ENCODE measurements at places on chromosomes 1 and 21. TPM values are rescaled to one million over a fixed set of nuclear protein-coding genes. Genes with fewer than 3 reads are reported as not detected.
A peak's percentile ranks its signal among the peaks of the same experiment; 100 is the strongest.

The KCNJ9 gene
- not detected for total RNA-seq

The NCF2 gene
- 5.9 TPM for total RNA-seq

The POGK gene
- 51.4 TPM for total RNA-seq

The LCE1A gene
- total RNA-seq = not detected

The COL9A2 gene
- 22.3 TPM for total RNA-seq

The CD5L gene
- not detected for total RNA-seq

The XCL1 gene
- 16.4 TPM for total RNA-seq

The CFAP107 gene
- not detected for total RNA-seq

The ZBTB40 gene
- 20.0 TPM for total RNA-seq

The CNR2 gene
- not detected for total RNA-seq

The SELENON gene
- 5.3 TPM for total RNA-seq

The PWP2 gene
- total RNA-seq = 11.9 TPM

DNA sequence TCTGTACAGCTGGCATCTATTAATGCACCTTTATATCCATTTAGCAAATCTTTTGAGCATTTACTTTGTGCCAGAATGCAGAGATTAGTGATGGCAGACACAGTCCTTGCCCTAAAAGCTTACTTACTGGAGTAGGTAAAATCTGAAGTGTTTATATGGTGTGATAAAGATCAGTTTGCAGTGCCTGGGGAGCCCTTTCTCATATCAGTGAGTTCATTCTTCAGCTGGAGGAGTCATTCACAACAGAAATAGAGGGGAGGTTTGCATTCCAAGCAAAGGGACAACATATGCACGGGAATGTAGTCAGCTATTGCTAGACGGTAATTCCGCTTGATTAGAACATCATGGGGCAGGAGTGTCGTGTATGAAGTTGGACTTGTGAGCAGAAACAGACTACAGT is 8.4 kb downstream of the SLC35F3 start:
- H3K4me1 ChIP-seq = no peaks in the 10 kb centered on the region
- H3K36me3 ChIP-seq = no peaks in the 10 kb centered on the region
- DNase-seq = no peak
- no peaks in the 10 kb centered on the region for H3K27me3 ChIP-seq

DNA sequence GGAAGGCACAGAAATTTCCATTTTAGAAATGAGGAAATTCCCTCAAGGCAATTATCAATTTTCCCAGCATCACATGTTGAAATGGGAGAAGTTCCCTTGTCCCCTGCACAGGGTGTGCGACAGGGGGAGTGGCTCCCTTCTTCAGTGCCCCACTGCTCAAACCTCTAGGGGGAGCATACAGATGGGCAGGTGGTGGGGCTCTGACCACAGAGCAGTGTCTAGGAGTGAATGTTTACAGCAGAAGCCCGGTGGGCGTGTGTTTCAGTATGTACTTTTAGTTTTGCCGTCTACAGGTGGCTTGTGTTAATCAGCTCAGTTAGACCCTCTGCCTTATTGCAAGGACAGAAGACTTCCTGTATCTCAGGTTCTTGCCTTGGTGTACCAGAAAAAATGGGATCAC is 493.7 kb upstream of the PLXNA2 start:
- H3K36me3 ChIP-seq = no peaks in the 10 kb centered on the region
- no peak overlapping the region for H3K4me3 ChIP-seq
- peaks cover 6% of the 10 kb centered on the region for H3K4me1 ChIP-seq
- no peak overlapping the region for H3K27ac ChIP-seq

DNA sequence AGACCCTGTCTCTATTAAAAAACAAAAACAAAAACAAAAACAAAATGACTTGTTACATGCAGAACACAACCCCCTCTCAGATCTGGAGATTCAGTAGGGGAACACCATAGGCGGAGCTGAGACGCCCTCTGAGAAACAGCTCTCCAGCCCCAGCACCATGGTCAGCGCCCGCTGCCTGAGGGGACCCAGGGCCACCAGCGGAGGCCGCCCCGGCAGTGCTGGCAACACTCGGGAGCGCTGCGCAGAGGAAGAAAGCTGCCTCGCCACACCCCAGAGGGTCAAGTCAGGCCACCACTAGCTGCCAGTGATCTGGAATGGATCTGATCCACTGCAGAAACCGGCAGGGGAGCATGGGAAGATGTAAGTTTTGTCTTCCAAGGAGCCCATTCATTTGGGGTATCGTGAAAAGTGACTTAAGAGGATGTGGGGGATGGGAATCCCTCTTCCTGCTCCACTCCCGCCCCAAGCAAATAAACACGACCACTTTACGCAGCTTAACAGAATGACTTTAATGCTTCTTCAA is 3.1 kb downstream of the ACTA1 start:
- no peak for DNase-seq
- peak overlapping the region; percentile 75 for H3K27ac ChIP-seq
- peaks cover 79% of the 10 kb centered on the region for H3K27me3 ChIP-seq
- peaks cover 4% of the 10 kb centered on the region for H3K36me3 ChIP-seq
- H3K4me1 ChIP-seq = peaks cover 8% of the 10 kb centered on the region
- H3K4me3 ChIP-seq = peak overlapping the region; percentile 64

DNA sequence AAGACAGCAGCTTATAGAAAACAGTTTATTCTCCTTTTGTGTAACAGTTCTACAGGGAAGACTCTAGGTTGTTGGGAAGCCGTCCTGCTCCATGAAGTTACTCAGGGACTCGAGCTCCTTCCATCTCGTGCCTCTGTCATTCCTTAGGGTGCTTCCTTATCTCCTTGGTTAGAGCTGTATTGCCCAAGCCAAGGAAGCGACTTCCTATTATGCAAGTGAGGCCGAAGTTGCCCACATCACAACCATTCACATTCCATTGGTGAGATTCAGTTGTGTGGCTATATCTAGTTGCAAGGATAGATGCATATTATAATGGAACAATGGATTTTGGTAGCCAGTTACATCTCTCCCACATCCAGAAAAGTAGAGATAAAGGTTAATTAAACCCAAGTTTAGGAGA is 9.0 kb downstream of the GSTM5 start:
- no peak overlapping the region for H3K4me3 ChIP-seq
- no peaks in the 10 kb centered on the region for H3K4me1 ChIP-seq
- no peak overlapping the region for H3K27ac ChIP-seq
- DNase-seq = no peak
- no peaks in the 10 kb centered on the region for H3K36me3 ChIP-seq

DNA sequence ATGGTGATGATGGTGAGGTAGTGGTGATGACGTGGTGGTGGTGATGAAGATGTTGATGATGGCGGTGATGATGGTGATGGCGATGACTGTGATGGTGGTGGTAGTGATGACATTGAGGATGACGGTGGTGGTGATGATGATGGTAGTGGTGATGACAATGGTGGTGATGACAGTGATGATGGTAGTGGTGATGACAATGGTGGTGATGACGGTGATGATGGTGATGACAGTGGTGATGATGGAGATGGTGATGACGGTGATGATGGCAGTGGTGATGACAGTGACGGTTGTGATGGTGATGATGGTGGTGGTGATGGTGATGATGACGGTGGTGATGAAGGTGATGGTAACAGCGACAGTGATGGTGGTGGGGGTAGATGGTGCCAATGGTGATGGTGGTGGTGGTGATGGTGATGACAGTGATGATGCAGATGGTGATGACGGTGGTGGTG is 39.4 kb downstream of the FAAP20 start:
- no peak overlapping the region for H3K27ac ChIP-seq
- H3K4me3 ChIP-seq = no peak overlapping the region
- H3K4me1 ChIP-seq = no peaks in the 10 kb centered on the region
- H3K27me3 ChIP-seq = no peaks in the 10 kb centered on the region
- no peaks in the 10 kb centered on the region for H3K36me3 ChIP-seq
- DNase-seq = no peak

GRCh38 chr1:180854456-180854855 is 58.2 kb upstream of the KIAA1614 start:
- H3K4me1 ChIP-seq = peaks cover 14% of the 10 kb centered on the region
- no peak overlapping the region for H3K27ac ChIP-seq
- H3K36me3 ChIP-seq = peaks cover 5% of the 10 kb centered on the region
- H3K4me3 ChIP-seq = no peak overlapping the region
- DNase-seq = no peak

GRCh38 chr21:43346551-43346950 is 80.4 kb downstream of the SIK1 start:
- no peaks in the 10 kb centered on the region for H3K4me1 ChIP-seq
- H3K36me3 ChIP-seq = no peaks in the 10 kb centered on the region
- H3K27ac ChIP-seq = no peak overlapping the region
- no peaks in the 10 kb centered on the region for H3K27me3 ChIP-seq
- H3K4me3 ChIP-seq = no peak overlapping the region

- no peaks in the 10 kb centered on the region for H3K36me3 ChIP-seq
- no peaks in the 10 kb centered on the region for H3K4me1 ChIP-seq
- no peak overlapping the region for H3K4me3 ChIP-seq
- H3K27ac ChIP-seq = no peak overlapping the region
- peaks cover 3% of the 10 kb centered on the region for H3K27me3 ChIP-seq
- no peak for DNase-seq
Measured at GRCh38 chr1:233654658-233655280, 40.9 kb downstream of the KCNK1 start.
